Motor neuron (in vitro differentiated cells): ENCODE measurements at places on chromosomes 2 and 18. TPM values are rescaled to one million over a fixed set of nuclear protein-coding genes. Genes with fewer than 3 reads are reported as not detected.

The RNF138 gene
- total RNA-seq = 27.6 and 34.5 TPM in 2 replicates

The DYNAP gene
- 0.29 and 0.43 TPM in 2 replicates for total RNA-seq

The KCNK3 gene
- 0.13 and 0.62 TPM in 2 replicates for total RNA-seq

The DCTN1 gene
- 141 and 201 TPM in 2 replicates for total RNA-seq

The BBS5 gene
- 5.6 and 7.2 TPM in 2 replicates for total RNA-seq

The PPP4R3B gene
- total RNA-seq = 64.2 and 74.7 TPM in 2 replicates

The HOXD3 gene
- 14.3 and 22.9 TPM in 2 replicates for total RNA-seq

The SPATA3 gene
- 0.31 TPM in 1 of 2 replicates, not detected in the other for total RNA-seq

The UNC80 gene
- 13.3 and 14.5 TPM in 2 replicates for total RNA-seq

The CCT4 gene
- total RNA-seq = 167 and 176 TPM in 2 replicates

The MTIF2 gene
- 53.1 and 54.5 TPM in 2 replicates for total RNA-seq

The GKN1 gene
- 0.66 TPM in 1 of 2 replicates, not detected in the other for total RNA-seq

The SERPINB5 gene
- total RNA-seq = not detected in 2 replicates

The DES gene
- 0.96 TPM in 1 of 2 replicates, not detected in the other for total RNA-seq

The PCBP1 gene
- total RNA-seq = 34.8 and 48.8 TPM in 2 replicates

The GPATCH11 gene
- total RNA-seq = 7.9 and 10.5 TPM in 2 replicates

The ELOA2 gene
- 0.13 and 0.41 TPM in 2 replicates for total RNA-seq

The COL3A1 gene
- 0.05 and 0.14 TPM in 2 replicates for total RNA-seq

The AOX1 gene
- 0.09 and 0.52 TPM in 2 replicates for total RNA-seq

The ZNF514 gene
- total RNA-seq = 19.2 and 22.6 TPM in 2 replicates

The UGT1A8 gene
- total RNA-seq = not detected in 2 replicates

The GAL3ST2 gene
- total RNA-seq = not detected in 2 replicates

The VIL1 gene
- total RNA-seq = 0.16 and 0.31 TPM in 2 replicates

The ACKR3 gene
- total RNA-seq = 7.0 and 7.8 TPM in 2 replicates
